ENCODE measurements at places on chromosomes 1 and 21.

DNA sequence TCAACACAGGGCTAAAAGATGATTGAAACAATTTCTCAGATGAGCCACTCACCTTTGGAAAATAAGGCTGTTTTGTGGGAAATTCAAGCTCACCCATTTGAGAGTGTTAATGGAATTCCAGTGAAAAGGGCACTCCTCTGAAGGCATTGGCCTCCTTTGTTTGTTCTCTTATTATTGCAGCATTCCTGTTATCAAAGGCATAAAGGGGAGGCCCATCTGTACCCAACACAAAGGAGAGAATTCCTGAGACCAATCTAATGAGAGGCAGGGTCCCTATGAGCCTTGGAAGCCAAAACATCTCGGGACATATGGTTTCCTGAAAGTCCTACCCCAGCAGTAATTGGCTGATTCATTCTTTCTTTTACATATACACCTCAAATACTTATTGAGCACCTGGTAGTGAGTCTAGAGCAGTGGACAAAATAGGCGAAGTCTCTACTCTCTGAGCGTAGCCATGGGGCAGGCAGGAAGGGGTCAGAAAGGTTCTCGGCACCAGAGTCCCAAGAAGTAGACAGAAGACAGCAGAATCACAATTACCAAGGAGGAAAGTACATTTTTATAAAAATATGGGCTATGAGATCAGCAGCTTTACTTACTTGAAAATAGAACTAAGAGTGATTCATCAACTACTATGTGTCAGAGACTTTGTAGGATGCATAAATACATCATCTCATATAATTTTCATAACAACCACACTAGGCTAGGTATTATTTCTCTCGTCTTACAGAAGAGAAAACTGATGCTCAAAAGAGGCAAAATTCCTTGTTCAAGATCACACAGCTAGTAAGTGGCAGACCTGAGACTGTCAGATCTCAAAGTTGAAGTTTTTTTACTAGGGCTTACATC is 218.7 kb downstream of the DAB1 start:
- DNase-seq: peak; percentile 42

DNA sequence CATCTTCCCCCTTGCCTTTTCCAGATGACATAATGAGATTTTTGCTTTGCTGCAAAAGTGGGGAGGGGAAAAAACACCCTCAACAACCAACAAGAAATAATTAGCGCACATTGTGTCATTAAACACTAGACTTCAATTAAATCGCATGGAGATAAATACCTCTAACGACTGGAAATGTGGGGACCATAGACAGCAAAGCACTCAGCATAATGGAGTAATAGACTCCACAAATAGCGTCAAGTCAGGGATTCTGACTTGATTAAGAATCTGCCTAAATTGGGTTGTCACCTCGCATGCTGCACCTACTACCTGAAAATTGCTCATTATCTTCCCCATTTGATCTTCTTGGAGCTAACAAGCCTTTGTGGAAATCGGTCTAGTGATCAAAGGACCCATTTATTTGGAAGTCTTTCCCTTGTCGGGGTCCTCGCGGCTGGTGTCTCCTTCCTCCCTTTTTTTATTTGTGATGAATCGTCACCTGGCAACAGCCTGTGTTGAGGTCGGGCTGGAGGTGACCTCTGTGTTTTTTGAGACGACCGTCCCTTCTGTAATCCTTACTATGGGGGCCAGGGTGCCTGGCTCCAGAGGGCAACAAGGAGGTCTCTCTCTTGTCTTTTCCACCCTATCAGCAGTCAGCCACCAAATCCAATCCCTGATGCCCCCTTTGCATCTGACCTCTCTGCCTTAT is 75.3 kb upstream of the IGSF21 start:
- peak; percentile 14 for DNase-seq

DNA sequence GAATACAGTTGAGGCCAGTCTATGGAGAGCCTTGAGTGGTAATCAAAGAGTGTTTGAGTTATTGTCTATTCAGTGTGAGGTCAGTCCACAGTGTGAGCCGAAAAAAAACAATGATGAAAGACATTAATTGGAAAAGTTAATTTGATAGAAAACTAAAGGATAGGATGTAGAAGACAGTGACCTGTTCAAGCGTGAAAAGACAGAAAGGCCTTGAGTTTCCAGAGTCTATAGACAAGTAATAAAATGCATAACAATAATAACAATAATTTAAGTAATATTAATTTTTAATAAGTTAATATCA is 90.4 kb downstream of the SLC30A10 start:
- no peak for DNase-seq

GRCh38 chr1:47438165-47439016 is 547 bp downstream of the FOXD2 start:
- DNase-seq: peak; percentile 59

- no peak for DNase-seq
Observed at GRCh38 chr1:56496821-56497772, 82.3 kb downstream of the PLPP3 start.

DNA sequence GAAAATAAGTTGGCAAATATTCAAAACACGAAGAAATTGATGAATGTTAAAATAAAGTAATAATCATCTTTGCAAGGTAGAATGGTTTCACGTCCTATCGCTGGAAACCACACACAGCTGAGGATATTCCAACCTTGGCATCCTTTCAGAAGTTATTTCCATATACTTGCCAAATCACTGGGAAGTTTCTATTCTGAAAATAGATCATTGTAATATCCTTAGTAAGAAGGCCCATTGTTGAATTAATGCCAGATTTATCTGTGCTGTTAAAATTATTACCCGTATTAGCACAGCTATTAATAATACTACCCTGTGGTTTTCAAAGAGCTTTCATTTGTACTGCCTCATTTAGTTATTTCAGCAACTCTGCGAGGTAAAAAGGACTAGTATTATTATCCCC is 81.1 kb downstream of the OLFM3 start:
- DNase-seq: no peak

GRCh38 chr1:207284209-207284897 is 37.1 kb upstream of the CD55 start:
- DNase-seq: no peak

- peak; percentile 43 for DNase-seq
Observed at GRCh38 chr1:109864930-109865612, 45.6 kb upstream of the CSF1 start.

All from eye (tissue), 1 donor.